ENCODE measurements at places on chromosomes 1 and 21. TPM values are rescaled to one million over a fixed set of nuclear protein-coding genes. Genes with fewer than 3 reads are reported as not detected.

GRCh38 chr1:25020851-25021590, 90.9 kb upstream of the RUNX3 start:
- H3K4me1 ChIP-seq, result peaks cover 68% of the 10 kb centered on the region
- no peaks in the 10 kb centered on the region for H3K27me3 ChIP-seq
- H3K4me3 ChIP-seq, result no peak overlapping the region

DNA sequence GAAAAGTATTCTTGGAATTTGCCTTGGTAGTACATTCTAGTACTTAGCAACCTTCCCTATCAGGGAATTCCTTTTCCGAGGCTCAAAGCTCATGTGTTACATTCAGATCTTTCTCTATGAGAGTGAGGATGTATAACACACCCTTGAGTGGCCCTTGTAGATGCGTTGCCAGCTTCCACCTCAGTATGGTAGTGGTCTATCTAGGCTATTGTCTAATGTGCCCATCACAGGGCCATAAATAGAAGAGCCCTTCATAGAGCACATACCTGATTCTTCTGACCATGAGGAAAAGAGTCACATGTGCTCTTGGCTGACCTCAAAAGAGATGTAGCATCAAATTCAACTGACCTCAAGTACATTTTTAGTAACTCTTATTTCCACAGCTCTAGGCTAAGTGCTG, 14.0 kb upstream of the ZC3H11B start:
- H3K36me3 ChIP-seq, result no peaks in the 10 kb centered on the region
- no peak overlapping the region for H3K4me3 ChIP-seq
- no peaks in the 10 kb centered on the region for H3K27me3 ChIP-seq
- no peak for DNase-seq
- peaks cover 19% of the 10 kb centered on the region for H3K4me1 ChIP-seq
- no peak overlapping the region for H3K27ac ChIP-seq

DNA sequence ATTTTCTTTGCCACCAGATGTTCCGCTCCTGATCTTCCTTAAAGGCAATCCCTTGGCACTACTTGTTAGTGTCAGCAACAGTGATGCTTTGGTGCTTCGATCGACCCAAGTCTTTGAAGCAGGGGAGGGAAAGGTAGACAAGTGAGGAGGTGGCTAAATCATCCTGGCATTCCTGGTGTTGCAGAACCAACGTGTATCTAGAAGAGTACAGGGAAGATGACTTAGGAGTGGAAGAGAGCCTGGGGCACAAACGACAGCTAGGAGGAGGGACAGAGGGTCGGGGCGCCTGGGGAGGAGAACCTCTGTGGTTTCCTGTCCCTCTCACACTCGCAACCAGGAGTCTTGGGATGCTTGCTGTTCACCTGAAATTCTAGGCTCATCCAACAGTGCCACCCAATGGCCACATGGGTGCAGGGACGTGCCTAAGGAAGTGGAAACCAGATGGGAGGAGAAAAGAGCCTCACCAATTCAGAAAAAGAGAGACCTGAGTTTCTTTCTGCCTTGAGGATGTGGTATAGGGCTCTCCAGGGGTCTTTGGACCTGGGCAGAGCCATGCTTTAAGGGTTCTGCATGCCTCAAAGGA, 9.5 kb upstream of the KCNA2 start:
- DNase-seq, result no peak
- no peak overlapping the region for H3K27ac ChIP-seq
- no peak overlapping the region for H3K4me3 ChIP-seq

DNA sequence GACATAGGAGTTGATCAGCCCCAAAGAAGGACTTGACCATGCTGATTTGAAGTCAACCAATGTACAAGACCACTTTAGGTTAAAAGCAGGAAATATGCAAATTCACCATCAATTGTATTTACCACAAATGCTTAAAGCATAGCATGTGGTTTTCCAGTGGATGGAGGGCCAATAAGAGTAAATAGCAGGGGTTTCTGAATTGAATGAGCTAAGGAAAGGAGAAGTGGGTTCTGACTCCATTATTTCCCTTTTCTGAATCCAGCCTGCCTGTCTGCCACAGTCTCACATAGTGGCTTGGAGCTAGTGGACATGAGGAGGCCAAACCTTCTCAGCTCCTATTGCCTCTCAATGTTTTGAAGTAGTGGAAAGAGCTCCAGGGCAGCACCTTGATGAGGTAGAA, 7.2 kb upstream of the TNFSF18 start:
- H3K4me1 ChIP-seq, result peaks cover 3% of the 10 kb centered on the region
- no peak for DNase-seq
- no peaks in the 10 kb centered on the region for H3K36me3 ChIP-seq
- no peak overlapping the region for H3K27ac ChIP-seq

DNA sequence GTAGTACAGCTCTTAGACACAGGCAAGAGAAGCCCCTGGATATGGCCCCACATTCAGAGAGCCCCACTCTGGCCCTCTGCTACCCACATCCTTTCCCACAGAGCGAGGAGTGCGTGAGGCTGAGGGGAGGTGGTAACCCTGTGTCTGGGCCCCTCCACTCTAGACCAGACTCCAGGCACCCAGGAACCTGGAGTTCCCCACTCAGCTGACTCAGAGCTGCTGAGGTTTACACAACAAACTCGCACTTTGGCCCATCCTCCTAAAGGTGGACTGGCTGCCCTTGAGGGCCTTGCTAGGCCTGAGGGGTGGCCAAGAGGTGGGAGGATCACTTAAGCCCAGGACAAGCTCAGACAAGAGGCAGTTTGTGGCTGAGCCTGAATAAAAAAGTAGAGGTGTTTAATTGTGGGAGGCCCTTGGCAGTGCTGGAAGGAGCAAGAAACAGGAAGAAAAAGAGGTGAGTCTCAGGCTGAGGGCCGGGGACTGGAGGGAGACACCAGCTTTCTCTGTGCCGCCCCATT, 10.7 kb downstream of the MR1 start:
- H3K27me3 ChIP-seq, result no peaks in the 10 kb centered on the region
- no peak for DNase-seq
- H3K27ac ChIP-seq, result no peak overlapping the region
- no peaks in the 10 kb centered on the region for H3K36me3 ChIP-seq
- peaks cover 17% of the 10 kb centered on the region for H3K4me1 ChIP-seq

- no peaks in the 10 kb centered on the region for H3K27me3 ChIP-seq
- no peaks in the 10 kb centered on the region for H3K36me3 ChIP-seq
- no peak overlapping the region for H3K4me3 ChIP-seq
- DNase-seq, result no peak
- H3K27ac ChIP-seq, result no peak overlapping the region
Observed at GRCh38 chr1:228075801-228076271, 6.7 kb upstream of the ARF1 start.

DNA sequence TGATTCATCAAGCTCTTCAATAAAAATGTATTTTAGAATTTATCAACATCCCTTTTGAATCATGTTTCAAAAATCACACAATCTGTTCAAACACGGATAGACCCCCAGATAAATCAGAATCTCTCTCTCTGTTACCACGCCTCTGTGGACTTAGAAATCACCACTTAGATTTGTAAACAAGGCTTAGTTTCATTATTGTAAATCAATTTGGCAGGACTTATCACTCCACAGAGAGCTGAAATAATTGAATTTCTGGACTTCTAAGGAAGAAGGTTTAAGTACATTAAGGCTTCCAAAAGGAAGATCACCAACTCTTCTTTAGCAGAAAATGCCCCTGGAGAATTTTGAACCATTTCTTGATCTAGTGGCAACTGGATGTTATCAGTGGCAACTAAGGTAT, 100.4 kb downstream of the APP start:
- peaks cover 58% of the 10 kb centered on the region for H3K4me1 ChIP-seq
- DNase-seq, result no peak
- peak overlapping the region; percentile 6 for H3K27ac ChIP-seq
- H3K27me3 ChIP-seq, result no peaks in the 10 kb centered on the region
- H3K36me3 ChIP-seq, result no peaks in the 10 kb centered on the region

- H3K4me1 ChIP-seq, result peaks cover 4% of the 10 kb centered on the region
- no peak for DNase-seq
- peaks cover 49% of the 10 kb centered on the region for H3K27me3 ChIP-seq
- H3K27ac ChIP-seq, result no peak overlapping the region
- H3K36me3 ChIP-seq, result no peaks in the 10 kb centered on the region
Observed at GRCh38 chr1:154497026-154497806, 4.8 kb upstream of the TDRD10 start.

GRCh38 chr1:10823000-10823401, 26.6 kb upstream of the CASZ1 start:
- H3K4me3 ChIP-seq, result no peak overlapping the region
- no peak overlapping the region for H3K27ac ChIP-seq

DNA sequence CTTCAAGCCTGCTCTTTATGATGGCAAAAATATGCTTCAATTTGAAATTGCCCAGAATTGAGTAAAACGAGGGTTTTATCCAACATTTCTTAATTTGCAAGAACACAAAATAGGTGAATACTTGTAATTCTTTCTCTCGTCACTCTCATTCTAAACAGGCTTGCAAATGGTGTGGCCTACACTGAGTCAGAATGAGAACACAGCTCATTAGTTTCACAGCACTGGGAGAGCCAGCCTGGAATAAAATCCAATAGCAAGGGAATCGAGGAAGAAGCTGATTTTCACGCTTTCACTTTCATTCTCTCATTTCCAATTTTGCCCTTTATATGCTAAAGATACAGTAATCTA, 537.5 kb downstream of the LTN1 start:
- no peaks in the 10 kb centered on the region for H3K4me1 ChIP-seq
- peaks cover 3% of the 10 kb centered on the region for H3K27me3 ChIP-seq
- no peak for DNase-seq
- no peak overlapping the region for H3K4me3 ChIP-seq

PRUNE1 gene
- 14.1 TPM for total RNA-seq

VSIG8 gene
- not detected for total RNA-seq

PCSK9 gene
- 0.41 TPM for total RNA-seq

SPATA46 gene
- not detected for total RNA-seq

ITPKB gene
- 13.3 TPM for total RNA-seq

HEYL gene
- 11.8 TPM for total RNA-seq

SLC45A3 gene
- 2.9 TPM for total RNA-seq

EDEM3 gene
- 43.1 TPM for total RNA-seq

Measured in chondrocyte (in vitro differentiated cells).